Hematopoietic multipotent progenitor cell treated with erythropoietin and hydrocortisone succinate and interleukin-3 and kit ligand, for 6 days (in vitro differentiated cells): ENCODE measurements at places on chromosomes 13 and 19.

DNA sequence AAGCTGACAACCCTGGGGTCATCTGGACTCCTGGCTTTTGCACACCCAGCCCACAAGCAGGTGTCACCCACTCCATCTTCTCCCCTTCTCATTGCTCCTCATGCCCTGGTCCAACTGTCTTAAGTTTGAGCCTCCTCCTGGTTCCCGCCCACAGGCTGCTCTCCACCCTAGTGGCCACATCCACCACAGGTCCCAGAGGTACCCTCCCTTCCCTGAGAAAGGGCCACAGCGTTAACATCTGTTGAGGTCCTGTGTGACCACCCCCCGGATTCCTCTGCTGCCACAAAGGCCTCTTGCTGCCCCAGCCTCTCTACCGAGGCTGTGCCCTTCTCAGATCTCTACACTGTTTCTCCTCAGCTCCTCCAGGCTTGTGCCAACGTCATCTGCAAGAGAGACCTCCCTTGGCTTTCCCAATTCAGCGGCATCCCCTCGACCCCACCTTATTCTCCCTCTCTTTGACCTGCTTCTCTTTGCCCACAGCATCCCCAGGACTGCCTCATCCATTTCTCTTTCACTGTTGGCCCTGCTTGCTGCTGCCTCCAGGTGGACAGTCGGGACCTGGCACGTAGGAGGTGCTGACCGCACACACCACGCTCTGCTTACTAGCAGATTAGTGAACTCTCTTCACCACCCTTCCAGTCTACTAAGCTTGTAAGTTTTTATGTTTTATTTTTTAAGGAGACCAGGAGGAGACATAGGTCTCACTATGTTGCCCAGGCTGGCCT, 33.3 kb downstream of the SUGP2 start:
- DNase-seq = peak; percentile 24

GRCh38 chr19:55467236-55468053, 2.9 kb upstream of the C19orf85 start:
- DNase-seq = peak; percentile 84

GRCh38 chr19:18329035-18329376, 6.1 kb upstream of the LSM4 start:
- no peak for DNase-seq

DNA sequence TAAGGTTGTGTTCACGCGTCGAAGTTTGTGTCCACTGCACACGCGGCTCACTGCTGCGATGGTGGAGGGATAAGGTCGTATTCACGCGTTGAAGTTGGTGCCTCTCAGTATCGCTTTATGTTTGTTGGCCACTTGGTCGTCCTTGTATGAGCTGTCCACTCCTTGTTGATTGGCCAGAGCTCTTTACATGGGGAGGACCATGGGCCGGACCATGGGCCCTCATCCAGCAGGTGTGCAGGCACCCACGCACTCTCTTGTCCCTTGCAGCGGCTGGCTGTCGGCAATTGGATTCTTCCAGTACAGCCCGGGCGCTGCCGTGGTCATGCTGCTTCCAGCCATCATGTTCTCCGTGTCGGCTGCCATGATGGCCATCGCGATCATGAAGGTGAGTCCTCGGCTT, 17.6 kb downstream of the ADAT3 start:
- DNase-seq = no peak

- DNase-seq = peak; percentile 58
These were observed 2.5 kb upstream of the GARIN5A start for GRCh38 chr19:50478901-50479715.

DNA sequence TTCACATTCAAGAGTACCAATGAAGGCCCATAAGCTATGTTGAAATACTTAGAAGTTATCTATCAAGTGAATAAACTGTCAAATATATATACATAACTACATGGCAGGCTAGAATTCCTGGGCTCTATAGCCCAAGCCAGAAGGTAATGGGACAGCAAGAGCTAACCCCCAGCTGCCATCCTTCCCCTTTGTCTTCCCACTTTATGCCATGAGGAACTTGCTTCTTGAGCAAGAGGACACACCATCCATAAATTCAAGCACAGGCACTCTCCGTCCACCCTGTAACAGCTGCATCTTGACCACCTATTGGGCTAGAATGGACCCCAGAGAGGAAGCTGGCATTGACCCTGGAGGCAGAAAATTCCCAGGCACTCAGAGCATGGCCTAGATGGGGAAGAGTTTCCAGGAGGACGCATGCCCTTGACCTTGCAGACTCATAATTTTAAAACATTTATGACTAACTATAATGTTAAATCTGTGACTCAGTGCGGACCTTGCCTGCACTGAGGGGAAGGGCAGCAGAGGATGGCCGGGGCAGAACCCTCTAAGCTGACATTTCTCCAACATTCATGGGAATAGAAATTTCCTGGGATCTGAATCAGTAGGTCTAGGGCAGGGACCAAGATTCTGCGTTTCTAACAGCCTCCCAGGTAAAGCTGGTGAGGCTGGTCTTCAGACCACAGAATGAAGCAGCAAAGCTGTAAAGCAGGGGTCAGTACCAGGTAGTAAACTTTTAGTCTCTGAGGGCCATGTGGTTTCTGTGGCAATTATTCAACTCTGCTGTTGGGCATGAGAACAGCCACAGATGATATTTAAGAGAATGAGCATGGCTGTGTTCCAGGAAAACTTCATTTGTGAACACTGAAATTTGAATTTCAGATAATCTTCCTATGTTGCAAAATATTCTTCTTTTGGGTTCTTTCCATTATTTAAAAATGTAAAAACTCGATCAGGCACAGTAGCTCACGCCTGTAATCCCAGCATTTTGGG, 71.4 kb upstream of the CLDN10 start:
- peak; percentile 65 for DNase-seq

DNA sequence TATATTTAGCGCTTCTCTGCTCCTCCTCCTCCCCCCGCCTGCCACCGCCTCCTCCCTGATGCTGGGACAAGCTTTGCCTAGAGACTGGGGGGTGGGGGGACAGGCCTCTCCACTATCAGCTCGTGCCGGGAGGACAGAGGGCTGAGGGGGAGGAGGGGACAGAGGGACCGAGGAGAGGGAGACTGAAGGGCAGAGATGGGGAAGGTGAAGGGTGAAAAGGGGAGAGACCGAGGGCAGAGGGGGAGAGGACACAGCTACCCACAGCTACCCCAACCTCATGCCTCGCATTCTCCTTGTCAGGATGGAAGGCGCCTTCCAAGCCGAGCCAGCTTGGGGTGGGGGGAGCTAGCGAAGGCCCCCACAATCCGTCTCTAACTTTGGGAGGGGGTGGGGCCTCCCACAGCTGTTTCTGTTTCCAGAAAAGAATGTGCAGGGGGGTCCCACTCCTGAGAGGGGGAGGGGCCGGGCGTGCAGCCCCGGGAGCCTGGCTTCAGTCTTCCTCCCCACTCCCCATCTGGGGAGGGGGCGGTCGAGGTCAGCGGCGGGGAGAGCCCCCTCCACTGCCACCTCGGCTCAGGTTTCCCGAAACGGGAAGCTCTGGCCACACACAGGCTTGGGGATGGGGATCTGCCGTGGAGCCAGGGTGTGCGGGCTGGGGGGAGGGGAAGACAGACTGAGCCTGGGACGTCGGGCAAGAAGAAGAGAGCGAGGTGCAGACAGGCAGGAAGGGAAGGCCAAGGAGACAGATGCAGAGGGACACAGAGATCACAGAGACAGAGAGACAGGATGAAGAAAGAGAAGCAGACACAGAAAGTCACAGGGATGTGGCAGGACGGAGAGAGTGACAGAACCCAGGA, 1.6 kb downstream of the DACT3 start:
- peak; percentile 45 for DNase-seq

DNA sequence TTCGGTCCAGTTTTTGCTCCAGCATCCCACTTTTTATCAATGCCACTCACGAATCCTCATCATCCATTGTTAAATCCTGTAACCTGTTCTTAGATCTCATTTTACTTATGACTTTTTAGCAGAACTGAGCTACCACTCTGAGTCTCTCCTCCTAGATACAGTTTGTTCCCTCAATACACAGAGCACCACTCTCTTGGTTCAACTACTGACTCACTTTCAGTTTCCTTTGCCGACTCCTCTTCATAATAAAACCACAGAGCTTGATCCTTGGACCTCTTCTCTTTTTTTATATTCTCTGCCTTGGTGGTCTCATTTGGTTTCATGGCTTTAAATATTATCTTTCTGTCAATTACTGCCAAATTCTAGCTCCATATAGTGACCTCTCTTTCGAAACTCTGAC, 150.3 kb downstream of the SLITRK5 start:
- no peak for DNase-seq

GRCh38 chr19:2223959-2224358, 12.2 kb downstream of the PLEKHJ1 start:
- no peak for DNase-seq

- no peak for DNase-seq
These were observed 12.3 kb upstream of the BSG start for GRCh38 chr19:560121-560520.

- peak; percentile 50 for DNase-seq
These were observed 857 bp downstream of the IER2 start for GRCh38 chr19:13150931-13151604.
